ENCODE measurements at places on chromosomes 1 and 21. TPM values are rescaled to one million over a fixed set of nuclear protein-coding genes. Genes with fewer than 3 reads are reported as not detected.
A peak's percentile ranks its signal among the peaks of the same experiment; 100 is the strongest.

DNA sequence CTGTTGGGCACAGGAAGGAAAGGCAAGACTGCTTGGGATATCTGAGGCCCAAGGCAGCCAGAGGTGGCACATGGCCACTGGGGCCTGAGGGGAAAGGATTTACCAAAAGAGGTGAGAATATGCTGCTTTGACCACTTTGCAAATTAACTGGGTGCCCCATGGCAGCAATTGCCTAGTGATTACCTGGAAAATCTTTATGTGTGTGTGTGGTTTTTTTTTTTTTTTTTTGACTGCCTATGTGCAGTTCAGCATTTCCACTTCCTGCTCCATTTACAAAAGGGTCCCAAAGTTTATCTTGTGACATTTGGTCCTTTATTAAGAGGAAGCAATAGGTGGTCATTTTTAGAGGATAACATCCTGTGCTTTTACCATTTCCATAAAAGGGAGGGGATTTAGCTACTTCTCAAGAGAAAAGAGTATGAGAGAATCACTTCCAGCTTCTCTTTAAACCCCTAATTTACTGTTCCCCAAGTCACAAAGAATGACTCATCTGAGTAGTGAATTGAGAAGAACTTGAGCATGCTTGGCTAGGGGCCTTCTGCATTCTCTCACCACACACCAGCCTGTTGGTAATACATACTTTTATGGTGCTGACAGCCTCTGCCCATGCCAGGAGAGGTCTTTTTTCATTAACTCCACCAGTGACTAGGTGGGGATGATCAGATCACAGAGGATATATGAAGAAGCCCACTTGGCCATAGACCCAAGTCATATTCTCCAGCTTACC is 52.1 kb downstream of the SYDE2 start:
- peak; percentile 62 for DNase-seq

DNA sequence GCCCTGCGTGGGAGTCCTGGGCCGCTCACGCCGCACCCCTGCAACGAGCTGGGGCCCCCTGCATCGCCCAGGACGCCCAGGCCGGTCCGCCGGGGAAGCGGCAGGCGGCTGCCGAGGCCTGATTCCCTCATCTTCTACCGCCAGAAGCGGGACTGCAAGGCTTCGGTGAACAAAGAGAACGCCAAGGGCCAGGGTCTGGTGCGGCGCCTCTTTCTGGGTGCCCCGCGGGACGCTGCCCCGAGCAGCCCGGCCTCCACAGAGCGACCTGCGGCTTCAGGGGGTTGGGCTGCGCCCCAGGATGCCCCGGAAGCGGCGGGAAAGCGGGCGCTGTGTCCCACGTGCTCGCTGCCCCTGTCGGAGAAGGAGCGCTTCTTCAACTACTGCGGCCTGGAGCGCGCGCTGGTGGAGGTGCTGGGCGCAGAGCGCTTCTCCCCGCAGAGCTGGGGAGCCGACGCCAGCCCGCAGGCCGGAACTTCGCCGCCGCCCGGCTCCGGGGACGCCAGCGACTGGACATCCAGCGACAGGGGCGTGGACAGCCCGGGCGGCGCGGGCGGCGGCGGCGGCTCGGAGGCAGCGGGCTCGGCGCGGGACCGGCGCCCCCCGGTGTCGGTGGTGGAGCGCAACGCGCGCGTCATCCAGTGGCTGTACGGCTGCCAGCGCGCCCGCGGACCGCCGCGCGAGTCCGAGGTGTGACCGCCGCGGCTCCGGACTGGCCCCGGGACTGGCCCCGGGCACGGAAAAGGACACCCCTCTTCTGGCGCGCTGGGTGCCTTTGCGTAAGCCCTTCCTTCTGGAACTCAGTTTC is 2.7 kb downstream of the FAM110D start:
- peak; percentile 47 for DNase-seq

- DNase-seq, result no peak
Measured at GRCh38 chr1:211828584-211829342, 1.8 kb downstream of the LPGAT1 start.

GRCh38 chr1:179298952-179299351 is 5.4 kb downstream of the SOAT1 start:
- no peak for DNase-seq

- no peak for DNase-seq
Measured at GRCh38 chr1:19476450-19477190, 8.7 kb downstream of the CAPZB start.

DNA sequence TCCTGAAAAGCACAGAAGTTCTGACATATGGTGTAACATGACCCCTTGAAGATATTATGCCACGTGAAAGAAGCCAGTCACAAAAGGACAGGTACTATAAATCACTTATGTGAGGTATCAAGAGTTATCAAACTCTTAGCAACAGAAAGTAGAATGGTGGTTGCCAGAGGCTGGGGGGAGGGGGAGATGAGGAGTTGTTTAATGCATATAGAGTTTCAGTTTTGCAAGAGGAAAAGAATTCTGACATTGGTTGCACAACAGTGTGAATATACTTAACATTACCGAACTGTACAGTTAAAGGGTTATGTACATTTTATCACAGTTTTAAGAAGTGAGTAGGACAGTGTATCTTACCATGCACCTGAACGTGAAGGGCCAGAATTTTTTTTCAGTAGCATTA is 80.0 kb downstream of the USP25 start:
- DNase-seq, result peak; percentile 21

DNA sequence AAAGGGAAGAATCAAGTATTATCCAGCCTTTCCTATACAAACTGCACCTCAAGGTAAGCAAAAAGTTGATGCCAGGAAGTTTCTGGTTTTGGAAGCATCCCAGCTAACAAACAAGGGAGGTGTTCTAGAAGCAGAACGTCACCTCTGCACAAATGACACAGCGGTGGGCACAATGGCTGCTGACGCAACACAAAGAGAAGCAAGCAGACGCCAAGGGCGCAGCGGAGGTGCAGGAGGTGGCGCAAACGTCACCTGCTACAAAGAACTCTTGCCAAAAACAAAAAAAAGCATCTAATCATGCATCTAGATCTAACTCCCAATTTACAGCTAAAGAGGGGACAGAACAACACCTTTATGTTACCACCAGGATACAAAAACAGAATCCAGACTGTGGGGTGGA is 88.5 kb downstream of the NPHP4 start:
- DNase-seq, result no peak

GRCh38 chr1:46087891-46088290 is 44.5 kb downstream of the PIK3R3 start:
- no peak for DNase-seq

GRCh38 chr1:64616039-64616438 is 128.8 kb upstream of the RAVER2 start:
- DNase-seq, result no peak

DNA sequence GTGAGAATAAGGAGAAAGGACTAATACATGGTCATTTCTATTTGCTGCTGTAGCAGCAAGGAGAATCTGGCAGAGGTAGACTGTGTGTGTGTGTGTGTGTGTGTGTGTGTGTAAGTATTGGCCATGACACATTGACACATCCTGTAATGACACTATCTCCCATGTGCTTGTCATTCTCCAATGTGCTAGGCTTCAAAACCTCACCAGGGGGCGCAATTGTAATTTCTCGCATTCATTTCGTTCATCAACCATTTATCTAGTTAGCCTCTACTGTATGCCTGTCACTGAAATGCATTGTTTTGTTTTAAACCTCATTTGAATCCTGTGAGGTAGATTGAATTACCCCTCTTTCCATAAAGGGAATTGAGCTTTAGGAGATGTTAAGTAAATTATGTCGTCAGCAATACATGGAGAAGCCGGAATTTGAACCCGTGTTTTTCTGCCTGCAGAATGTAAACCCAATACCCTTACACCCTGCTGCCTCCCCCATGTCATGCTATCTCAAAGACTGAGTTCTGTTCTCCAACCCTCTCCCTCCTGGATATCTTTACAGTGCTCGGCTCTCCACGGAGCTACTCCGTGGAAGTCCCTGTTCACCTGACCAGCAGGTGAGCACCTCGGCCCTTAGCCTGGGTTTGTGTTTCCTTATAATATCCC is 100.8 kb downstream of the UCK2 start:
- peak; percentile 32 for DNase-seq

DNA sequence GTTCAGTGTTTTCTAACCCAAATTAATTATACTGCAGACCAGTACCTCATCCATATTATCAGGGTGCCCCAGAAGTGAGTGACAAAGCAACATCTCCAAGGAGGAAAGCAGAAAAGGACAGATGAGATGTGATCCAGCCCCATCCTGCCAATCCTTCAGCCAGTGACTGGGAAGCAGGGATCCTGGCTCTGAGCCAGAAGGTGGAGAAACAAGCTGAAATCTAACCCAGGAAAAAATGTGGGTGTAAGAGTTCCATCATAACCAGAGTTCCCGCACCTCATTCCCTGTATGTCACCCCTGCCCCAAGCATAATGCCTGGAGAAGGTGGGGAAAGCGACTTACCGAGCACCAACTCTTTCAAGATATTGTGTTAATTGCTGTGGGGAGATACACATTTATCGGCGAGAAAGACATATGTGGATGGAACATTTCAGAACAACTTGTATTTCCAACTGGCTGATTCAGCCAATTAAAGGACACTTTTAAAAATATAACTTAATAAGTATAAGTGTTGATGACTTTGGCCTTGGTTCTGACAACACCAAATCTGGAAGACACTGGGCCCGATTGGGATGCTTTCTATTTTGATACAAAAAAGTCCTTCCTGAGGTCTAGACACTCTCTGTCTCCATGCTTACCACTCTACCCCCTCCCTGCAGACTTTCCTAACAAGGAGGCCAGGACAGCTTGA is 14.9 kb downstream of the PLEKHA6 start:
- no peak for DNase-seq

- DNase-seq, result no peak
Measured at GRCh38 chr1:56954664-56955063, 11.2 kb downstream of the C8B start.

DNA sequence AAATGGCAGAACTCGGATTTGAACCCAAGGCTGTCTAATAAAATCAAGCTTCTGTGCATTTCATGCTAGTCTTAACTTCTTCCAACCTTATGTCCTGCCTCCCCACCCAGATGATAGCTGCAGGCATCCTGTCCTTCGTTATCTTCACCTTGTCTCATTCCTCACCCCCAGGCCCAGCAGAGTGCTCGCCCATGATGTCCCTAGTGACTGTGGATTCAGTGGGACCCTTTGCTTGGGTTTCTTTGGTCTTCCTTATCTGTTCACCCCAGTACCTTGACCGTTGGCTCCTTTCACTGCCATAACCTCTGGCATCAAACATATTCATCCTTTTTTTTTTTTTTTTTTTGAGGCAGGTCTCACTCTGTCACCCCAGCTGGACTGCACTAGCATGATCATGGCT is 5.6 kb upstream of the BSDC1 start:
- DNase-seq, result no peak

DNA sequence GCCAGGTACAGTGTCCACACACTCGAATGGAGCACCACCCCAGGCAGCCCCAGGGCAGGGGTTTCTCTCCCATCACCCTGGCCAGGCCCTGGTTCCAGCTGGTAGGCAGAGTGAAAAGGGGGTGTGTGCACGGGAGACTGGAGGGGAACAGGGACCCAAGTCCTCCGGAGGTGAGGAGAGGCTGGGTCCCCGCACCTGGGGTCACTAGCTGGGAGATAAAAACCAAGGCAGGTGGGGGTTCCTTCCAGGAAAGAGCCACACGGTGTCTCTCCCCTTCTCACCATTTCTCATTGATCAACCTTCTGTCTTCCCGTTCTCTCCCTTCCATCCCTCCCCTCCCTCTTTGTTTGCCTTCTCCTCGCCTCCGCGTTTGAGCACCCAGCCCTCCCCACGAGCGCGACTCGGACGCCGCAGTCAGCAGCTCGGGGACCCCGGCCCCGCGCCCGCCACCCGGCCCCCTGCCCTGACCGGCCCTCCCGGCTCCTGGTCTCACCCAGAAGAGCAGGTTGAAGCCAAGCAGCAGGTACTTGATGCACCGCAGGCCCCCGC is 358 bp downstream of the TSPAN2 start:
- no peak for DNase-seq

- DNase-seq, result no peak
Measured at GRCh38 chr21:38188037-38188436, 68.8 kb upstream of the KCNJ15 start.

DNA sequence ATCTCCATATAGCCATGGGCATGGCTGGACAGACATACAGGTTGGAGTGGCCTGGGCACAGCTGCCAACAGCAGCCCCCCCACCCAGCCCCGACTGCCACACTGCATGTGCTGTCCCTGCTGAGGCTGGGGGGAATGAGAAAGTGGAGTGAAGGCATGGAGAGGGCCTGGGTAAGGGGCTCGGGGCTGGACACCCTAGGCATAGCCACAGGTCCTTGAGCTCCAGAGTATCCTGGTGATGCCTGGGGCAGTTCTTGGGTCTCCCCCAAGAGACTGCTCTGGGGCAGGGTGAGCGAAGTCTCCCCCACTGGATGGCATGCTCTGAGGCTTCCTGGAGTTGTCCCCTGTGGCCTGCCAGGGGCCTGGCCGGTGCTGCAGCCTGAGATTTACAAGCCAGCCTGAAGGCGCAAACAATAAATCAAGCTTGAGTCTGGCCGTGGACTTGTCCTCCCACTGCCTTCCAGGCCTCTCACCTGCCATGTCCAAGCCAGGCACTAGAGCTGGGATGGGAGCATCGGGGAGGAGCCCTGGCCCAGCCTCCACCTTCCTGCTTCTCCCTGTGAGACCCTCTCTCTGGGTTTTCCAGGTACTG is 53.6 kb downstream of the FOXO6 start:
- no peak for DNase-seq

GRCh38 chr1:116489231-116489697 is 81.6 kb downstream of the CD58 start:
- DNase-seq, result no peak

- DNase-seq, result no peak
Measured at GRCh38 chr21:36640174-36640720, 58.7 kb upstream of the SIM2 start.

DNA sequence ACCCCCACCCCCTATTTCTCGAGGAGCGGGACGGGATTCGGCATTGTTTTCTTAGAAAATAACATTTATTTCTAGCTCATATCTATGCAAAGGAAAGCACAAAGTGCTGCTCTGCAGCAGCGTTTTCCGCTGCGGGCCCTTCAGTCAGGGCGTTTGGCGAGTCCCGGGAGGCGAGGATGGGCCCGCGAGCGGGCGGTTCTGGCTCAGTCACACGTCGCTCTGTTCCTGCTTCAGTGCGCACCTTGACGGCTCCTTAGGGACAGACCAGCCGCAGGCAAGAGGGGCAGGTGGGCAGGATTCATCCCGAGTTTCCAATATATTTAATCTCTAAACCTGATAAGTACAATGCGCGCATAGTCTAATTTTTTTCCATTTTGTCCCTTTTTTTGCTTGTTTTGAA is 5.7 kb downstream of the DMRTA2 start:
- DNase-seq, result no peak

CFHR4 gene
- not detected for total RNA-seq

CXADR gene
- total RNA-seq, result 0.12 TPM

HSPA6 gene
- 1.1 TPM for total RNA-seq

PRELP gene
- not detected for total RNA-seq

MANEAL gene
- total RNA-seq, result 8.8 TPM

TEKT2 gene
- total RNA-seq, result not detected

IRF6 gene
- not detected for total RNA-seq

AMY1A gene
- total RNA-seq, result not detected

GPR37L1 gene
- total RNA-seq, result not detected

NAV1 gene
- 22.9 TPM for total RNA-seq

RIMS3 gene
- total RNA-seq, result not detected

All from MG63 (cell line).